ENCODE measurements at places on chromosomes 3 and 15.

DNA sequence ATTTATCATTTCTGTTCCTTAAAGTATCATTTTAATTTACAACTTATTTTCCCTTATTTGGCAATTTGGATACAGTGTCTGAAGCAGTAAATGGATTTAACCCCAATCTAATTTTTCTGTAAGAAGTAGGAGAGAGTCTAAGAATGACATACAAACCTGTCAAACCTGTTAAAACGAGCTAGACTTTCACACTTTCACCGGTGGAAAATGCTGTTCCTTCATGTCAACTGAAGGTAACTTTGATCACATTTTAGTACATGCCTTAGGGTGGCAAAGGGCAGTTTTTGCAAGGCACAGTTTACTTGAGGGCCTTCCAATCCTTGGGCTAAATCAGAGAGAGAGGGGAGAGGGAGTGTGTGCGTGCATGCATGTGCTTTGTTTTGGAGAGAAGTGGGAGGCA is 221.4 kb downstream of the THSD4 start:
- DNase-seq: no peak

- DNase-seq: no peak
These were observed 307.2 kb downstream of the FEZF2 start for GRCh38 chr3:62065985-62066693.

- no peak for DNase-seq
These were observed 208.3 kb upstream of the PLSCR5 start for GRCh38 chr3:146813496-146813895.

- no peak for DNase-seq
These were observed 50.9 kb upstream of the CMTM7 start for GRCh38 chr3:32340611-32341365.

DNA sequence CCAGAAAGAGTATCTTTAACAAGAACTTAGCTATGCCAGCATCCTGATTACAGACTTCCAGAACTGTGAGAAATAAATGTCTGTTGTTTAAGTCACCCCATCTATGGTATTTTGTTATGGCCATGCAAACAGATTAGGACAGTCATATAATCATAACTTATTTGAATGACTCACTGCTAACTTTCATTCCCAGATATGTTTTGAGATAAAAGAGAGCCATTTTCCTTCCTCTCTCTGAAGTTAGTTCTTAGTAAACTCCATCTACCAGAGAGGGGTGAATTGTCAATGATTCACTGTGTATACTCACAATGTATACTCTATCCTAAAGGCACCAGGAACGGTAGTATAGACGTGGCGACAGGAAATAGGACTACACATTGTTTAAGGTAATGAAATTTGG is 179.4 kb upstream of the DPH6 start:
- no peak for DNase-seq

DNA sequence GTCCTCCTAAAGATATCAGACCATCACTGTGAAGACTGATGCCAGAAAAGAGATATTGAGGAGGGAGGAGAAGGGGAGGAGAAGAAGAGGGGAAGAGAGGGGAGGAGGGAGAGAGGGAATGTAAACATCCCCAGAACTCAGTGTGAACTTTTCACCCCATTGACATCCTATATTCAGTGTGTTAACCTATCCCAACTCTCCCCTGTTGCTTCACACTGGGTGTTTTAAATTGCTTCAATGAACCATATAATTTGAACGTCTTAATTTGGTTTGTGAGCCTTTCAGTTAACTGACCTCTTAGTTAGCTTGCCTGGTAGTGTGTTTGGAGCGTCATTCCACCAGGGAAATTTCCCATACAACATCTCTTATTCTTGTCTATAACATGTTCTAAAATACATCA is 29.8 kb upstream of the PTPRG start:
- no peak for DNase-seq

GRCh38 chr3:119557877-119558269 is 1.5 kb downstream of the CD80 start:
- DNase-seq: no peak

DNA sequence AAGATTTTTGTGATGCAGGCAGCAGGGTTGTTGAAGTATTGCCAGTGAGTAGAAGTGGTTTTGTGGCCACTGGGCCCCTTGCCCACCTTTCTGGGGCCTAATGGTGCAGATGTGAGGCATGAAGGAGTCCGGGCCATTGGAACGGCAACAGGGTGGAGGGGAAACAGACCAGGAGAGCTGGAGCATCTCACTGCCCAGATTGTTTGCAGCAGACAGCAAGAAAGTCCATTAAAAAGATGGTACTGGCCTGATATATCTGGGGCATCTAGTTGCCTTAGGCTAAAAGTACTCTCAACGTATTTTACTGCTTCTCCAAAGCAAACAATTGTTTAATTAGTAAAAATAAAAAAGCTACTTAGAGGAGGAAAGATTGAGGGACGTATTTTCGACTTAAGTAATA is 298.4 kb downstream of the SATB1 start:
- no peak for DNase-seq

GRCh38 chr3:123732447-123732846 is 147.6 kb upstream of the HACD2 start:
- DNase-seq: no peak

- DNase-seq: no peak
These were observed 35.8 kb downstream of the ISG20 start for GRCh38 chr15:88674661-88675060.

DNA sequence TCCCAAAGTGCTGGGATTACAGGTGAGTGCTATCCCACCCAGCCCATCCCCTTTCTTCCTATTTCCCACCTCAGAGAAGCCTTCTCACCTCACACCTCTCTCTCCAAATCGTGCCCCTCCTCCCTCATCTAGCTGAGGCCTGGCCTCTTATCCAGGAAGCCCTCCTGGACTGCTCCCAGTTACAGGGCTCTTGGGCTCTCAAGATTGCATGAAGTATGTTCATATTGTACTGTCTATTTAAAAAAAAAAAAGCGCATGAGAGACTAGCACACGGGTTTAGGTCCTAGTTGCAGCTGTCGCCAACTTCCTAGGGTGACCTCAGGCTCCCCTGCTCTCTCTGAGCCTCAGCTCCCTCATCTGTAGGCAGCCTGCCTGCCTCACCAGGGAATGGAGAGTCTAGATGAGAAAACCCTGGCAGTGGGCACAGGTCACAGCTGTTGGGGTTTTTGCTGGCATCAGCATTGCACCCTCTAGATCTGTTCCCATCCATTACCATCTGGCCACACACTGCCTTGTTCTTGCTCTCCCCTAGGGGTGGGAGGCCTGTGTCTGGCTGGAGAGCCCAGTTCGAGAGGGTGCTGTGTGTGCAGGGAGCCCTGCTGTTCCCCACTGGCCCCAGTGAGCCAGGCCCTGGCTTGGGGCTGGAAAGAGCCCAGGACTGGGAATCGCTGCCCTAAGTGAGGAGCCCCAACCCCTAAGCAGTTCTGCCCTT is 24.2 kb upstream of the C15orf39 start:
- no peak for DNase-seq

GRCh38 chr3:40068636-40069035 is 240.9 kb upstream of the EIF1B start:
- no peak for DNase-seq

DNA sequence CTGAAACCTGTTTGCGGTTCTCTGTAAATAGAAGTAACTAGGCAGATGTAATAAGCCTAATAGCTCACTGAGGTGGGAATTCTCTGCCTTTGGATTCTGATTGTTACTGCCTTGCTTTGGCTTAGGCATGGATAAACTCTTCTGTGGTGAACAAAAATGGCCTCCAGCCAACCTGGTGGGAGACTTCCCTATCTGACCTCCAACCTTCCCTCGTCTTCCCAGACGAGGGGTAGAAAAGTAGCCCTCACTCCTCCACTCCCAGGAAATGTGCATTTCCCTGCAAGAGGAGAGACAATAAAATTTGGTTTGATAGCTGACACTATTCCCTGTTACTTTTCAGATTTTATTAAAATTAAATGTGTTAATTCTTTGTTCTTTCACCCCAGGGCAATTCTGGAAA is 606 bp upstream of the CD96 start:
- no peak for DNase-seq

DNA sequence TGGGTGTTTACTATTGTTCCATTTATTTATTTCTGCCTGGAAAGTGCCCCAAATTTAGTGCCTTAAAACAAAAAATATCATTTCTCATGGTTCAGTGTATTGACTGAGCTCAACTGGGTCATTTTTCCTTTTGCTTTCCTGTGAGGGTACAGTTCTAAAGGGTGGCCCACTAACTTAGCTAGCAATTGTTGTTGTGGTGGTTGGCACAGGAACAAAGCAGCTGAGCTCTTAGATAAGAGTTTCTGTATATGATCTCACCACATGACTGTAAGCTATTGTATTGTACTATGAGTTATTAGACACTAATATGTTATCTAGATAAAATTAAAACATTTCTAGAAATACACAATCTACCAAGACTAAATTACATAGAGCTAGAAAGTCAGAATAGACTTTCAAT is 1283.7 kb downstream of the OTOL1 start:
- DNase-seq: no peak

DNA sequence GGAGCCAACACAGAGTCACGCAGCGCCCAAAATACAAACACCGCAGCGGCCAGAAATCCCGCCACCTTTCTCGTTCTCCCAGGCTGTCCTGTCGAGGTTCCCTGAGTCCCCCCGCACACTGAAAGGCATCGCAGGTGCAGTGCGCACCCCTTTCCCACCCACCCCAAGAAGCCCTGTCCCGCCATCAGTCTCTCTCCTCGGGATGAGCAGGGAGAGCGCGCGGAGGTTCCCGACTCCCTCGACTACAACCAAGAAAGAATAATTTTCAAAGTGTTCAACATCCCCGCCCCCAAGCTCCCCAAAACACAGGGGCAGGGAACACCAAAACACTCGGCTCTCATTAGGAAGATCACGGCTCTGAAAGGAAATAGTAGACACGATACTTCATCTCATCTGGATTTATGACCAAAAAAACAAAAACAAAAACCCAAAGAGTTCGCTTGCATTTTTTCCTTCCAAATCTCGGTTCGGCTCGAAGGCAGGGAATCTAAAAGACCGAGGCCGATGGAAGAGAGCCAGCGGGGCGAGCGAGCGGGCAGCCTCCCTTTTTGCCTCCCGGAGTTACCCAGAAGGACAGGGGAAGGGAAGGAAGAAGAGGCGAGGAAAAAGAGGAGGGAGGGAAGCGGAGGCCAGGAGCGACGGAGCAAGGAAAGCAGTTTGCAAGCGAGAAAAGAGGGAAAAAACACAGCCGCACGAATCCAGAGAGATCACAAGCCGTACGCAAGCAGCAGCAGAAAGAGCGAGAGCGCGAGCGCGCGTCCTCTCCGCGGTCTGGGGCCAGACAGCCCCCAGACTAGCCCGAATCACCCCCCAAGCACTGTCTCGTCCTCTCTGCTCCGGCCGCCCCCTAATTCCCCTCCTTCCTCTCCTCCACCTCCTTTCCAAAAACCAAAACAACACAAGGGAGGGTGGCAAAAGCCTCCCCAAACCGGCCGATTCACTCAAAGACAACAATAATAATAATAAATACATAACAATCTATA is 808 bp downstream of the BCL6 start:
- peak; percentile 33 for DNase-seq

- no peak for DNase-seq
These were observed 1.8 kb downstream of the FOXL2 start for GRCh38 chr3:138944929-138945708.

DNA sequence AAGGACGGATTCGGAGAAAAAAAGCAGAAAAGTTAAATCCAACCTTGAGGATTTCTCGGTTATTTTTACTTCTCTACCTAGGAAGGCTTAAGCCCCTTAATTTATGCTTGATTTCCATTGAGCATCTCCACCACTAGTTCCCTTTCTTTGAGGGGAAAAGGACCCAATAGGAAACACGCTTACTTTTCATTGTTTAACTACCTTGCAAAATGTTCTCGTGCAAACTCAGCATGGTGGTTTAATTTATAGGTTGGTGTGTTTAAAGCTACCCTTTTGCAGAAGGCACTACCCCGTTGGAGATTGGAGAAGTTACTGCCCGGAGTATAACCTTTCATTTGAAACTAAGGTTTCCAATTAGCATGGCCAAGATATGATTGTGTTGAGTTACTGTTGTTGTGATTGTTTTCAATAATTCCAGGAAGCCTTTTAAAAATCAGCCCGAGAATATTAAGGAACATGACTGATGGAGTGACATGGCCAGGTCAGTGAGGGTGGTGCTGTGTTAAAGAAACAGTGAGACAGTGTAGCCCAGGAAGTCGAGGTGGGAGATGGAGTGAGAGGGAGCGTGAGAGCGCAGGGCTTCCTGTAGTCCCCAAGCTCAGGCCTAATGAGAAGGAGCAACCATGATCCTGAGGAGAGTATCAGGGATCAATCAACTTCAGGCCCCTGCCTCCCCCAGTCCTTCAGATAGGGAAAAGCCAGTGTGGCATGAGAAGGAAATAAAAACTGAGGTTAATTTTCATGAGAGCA is 76.6 kb downstream of the AQP9 start:
- DNase-seq: no peak

DNA sequence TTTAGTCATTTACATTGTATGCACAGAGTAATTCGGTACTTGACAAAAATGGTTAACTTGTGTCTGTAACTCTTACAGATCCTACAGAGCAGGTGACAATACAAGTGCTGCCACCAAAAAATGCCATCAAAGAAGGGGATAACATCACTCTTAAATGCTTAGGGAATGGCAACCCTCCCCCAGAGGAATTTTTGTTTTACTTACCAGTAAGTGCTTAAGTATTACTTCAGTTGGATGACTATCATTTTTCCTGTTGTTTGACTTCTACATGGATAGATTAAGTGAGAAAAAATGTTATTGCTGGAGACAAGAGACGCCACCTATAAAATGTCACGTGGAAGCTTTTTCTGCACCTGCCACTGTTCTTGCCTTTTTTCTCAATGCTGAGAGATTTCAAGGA is 173.2 kb downstream of the ALCAM start:
- DNase-seq: no peak

DNA sequence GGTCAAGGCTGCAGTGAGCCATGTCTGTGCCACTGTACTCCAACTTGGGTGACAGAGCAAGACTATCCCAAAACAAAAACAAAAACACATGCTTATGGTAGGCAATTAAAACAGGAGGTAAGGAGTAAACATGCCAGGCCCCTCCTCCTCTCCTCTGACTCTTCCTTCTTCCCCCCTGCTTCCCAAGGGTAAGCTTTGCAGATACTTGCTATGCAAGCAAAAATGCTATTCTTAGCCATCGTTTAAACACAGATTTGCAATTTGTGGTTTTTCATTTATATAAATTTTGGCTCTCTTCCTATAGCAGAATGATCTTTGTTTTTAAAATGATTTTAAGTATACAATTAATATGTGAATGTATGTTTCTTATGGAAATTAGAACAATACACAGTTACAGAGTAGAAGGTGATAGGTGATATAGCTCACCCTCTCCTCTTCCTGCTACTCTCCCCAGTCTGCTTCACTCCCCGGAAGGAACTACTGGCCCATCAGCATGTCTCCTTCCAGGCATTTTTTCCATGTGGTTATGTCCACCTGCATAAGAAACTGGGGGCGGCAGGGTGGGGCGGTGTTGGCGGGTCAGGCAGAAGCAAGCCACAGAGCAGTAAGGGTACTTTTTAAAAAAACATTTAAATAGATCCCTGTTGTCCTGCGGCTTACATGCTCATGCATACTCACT is 42.1 kb downstream of the IGF1R start:
- no peak for DNase-seq

- no peak for DNase-seq
These were observed 6.9 kb downstream of the COL7A1 start for GRCh38 chr3:48588230-48588629.

- DNase-seq: no peak
These were observed 1.1 kb upstream of the MINAR1 start for GRCh38 chr15:79430901-79431635.
